Heart right ventricle (tissue), 16 donors: ENCODE measurements at places on chromosomes 4 and X. TPM values are rescaled to one million over a fixed set of nuclear protein-coding genes. Genes with fewer than 3 reads are reported as not detected.

The MXRA5 gene
- 12.7 TPM for total RNA-seq

The RUFY3 gene
- total RNA-seq = 24.8 TPM

The NEK1 gene
- 12.0 TPM for total RNA-seq

The FANCB gene
- total RNA-seq = 0.32 TPM

The CT47B1 gene
- not detected for total RNA-seq

The GALNTL6 gene
- not detected for total RNA-seq

The GRSF1 gene
- total RNA-seq = 111 TPM

The HELT gene
- total RNA-seq = not detected

The SPANXD gene
- total RNA-seq = not detected

The RAI2 gene
- 25.3 TPM for total RNA-seq

The PTTG2 gene
- total RNA-seq = not detected

The NAP1L2 gene
- total RNA-seq = 6.0 TPM

The FGFBP2 gene
- 1.2 TPM for total RNA-seq

The RS1 gene
- not detected for total RNA-seq

The TLL1 gene
- total RNA-seq = 0.88 TPM

The FGFR3 gene
- 2.0 TPM for total RNA-seq

The SH3D19 gene
- total RNA-seq = 156 TPM

The PTPN13 gene
- total RNA-seq = 2.5 TPM

The PRSS12 gene
- total RNA-seq = not detected

The IQSEC2 gene
- total RNA-seq = 11.0 TPM

The CFI gene
- 13.5 TPM for total RNA-seq

The NMU gene
- total RNA-seq = not detected

The TMEM156 gene
- 1.1 TPM for total RNA-seq

The ALAS2 gene
- 2.2 TPM for total RNA-seq

The GABRG1 gene
- not detected for total RNA-seq

The GYPA gene
- not detected for total RNA-seq

The NPNT gene
- total RNA-seq = 4.3 TPM

The IDH3G gene
- 69.4 TPM for total RNA-seq

The IL2 gene
- total RNA-seq = not detected

The DCAF4L1 gene
- 0.25 TPM for total RNA-seq

The ARMCX1 gene
- total RNA-seq = 39.4 TPM

The PAGE5 gene
- total RNA-seq = not detected

The SPATA4 gene
- 0.25 TPM for total RNA-seq

The CDS1 gene
- 0.77 TPM for total RNA-seq

The MAGEA6 gene
- total RNA-seq = not detected

The ZDHHC15 gene
- 2.8 TPM for total RNA-seq

The NEUROG2 gene
- not detected for total RNA-seq

The RPS6KA3 gene
- total RNA-seq = 28.4 TPM

The PDZD4 gene
- total RNA-seq = 3.0 TPM

The C4orf36 gene
- not detected for total RNA-seq

The TREX2 gene
- 0.20 TPM for total RNA-seq

The CITED1 gene
- total RNA-seq = not detected

The CD38 gene
- 0.68 TPM for total RNA-seq

The EBP gene
- 41.4 TPM for total RNA-seq

The DCHS2 gene
- not detected for total RNA-seq

The PHEX gene
- 0.28 TPM for total RNA-seq

The GATA1 gene
- not detected for total RNA-seq

The TMEM31 gene
- total RNA-seq = not detected

The COX7B2 gene
- not detected for total RNA-seq

The CXCL3 gene
- total RNA-seq = 0.44 TPM

The ADRA2C gene
- 4.8 TPM for total RNA-seq

The KCNE5 gene
- 0.27 TPM for total RNA-seq

The L1CAM gene
- 5.6 TPM for total RNA-seq
